ENCODE measurements at places on chromosomes 6 and 20. TPM values are rescaled to one million over a fixed set of nuclear protein-coding genes. Genes with fewer than 3 reads are reported as not detected.

TAAR2 gene
- not detected for total RNA-seq

CDH22 gene
- 0.12 TPM for total RNA-seq

FOXQ1 gene
- total RNA-seq = 0.82 TPM

BPIFB2 gene
- not detected for total RNA-seq

PLA2G7 gene
- total RNA-seq = 1.2 TPM

EPPIN gene
- total RNA-seq = not detected

C6orf15 gene
- total RNA-seq = not detected

CST7 gene
- 1.1 TPM for total RNA-seq

CRYBG1 gene
- 80.5 TPM for total RNA-seq

CLIC5 gene
- 74.9 TPM for total RNA-seq

RPS6KA2 gene
- 13.6 TPM for total RNA-seq

NKX2-2 gene
- total RNA-seq = 1.6 TPM

PBOV1 gene
- total RNA-seq = not detected

MOG gene
- total RNA-seq = not detected

IL17F gene
- 0.32 TPM for total RNA-seq

TNFRSF6B gene
- 7.5 TPM for total RNA-seq

PROKR2 gene
- total RNA-seq = not detected

BLCAP gene
- total RNA-seq = 87.2 TPM

PPIL6 gene
- 1.5 TPM for total RNA-seq

MICA gene
- 26.7 TPM for total RNA-seq

RARS2 gene
- 24.7 TPM for total RNA-seq

FNDC1 gene
- 1.1 TPM for total RNA-seq

ABHD16B gene
- not detected for total RNA-seq

RAMACL gene
- 0.54 TPM for total RNA-seq

DOK5 gene
- total RNA-seq = not detected

GMPR gene
- total RNA-seq = 4.7 TPM

COX4I2 gene
- total RNA-seq = 0.52 TPM

RUNX2 gene
- 2.6 TPM for total RNA-seq

GGTLC1 gene
- total RNA-seq = not detected

LTB gene
- 3.4 TPM for total RNA-seq

BAK1 gene
- total RNA-seq = 72.1 TPM

RFX6 gene
- total RNA-seq = 1.6 TPM

OOEP gene
- not detected for total RNA-seq

DUSP15 gene
- 0.74 TPM for total RNA-seq

CNBD2 gene
- total RNA-seq = 4.7 TPM

LY6G6C gene
- total RNA-seq = not detected

RMND1 gene
- 20.4 TPM for total RNA-seq

NKAIN2 gene
- not detected for total RNA-seq

TMEM74B gene
- 2.0 TPM for total RNA-seq

TBX18 gene
- total RNA-seq = 0.25 TPM

PTPRT gene
- 0.11 TPM for total RNA-seq

RAET1E gene
- total RNA-seq = not detected

ETV7 gene
- 4.5 TPM for total RNA-seq

UBE2V1 gene
- total RNA-seq = 83.5 TPM

SIRPD gene
- total RNA-seq = not detected

OR2J3 gene
- not detected for total RNA-seq

CST4 gene
- not detected for total RNA-seq

SLC16A10 gene
- 6.0 TPM for total RNA-seq

ZNF165 gene
- total RNA-seq = 9.9 TPM

GZF1 gene
- 8.5 TPM for total RNA-seq

TTLL9 gene
- not detected for total RNA-seq

PHACTR3 gene
- total RNA-seq = 0.53 TPM

FAXC gene
- 0.44 TPM for total RNA-seq

DOP1A gene
- 29.6 TPM for total RNA-seq

TXLNB gene
- 0.29 TPM for total RNA-seq

RSPH9 gene
- not detected for total RNA-seq

GJA1 gene
- total RNA-seq = 8.2 TPM

CLPSL1 gene
- not detected for total RNA-seq

C20orf141 gene
- total RNA-seq = not detected

RAET1L gene
- total RNA-seq = 0.24 TPM
